ENCODE measurements at places on chromosomes 4 and X.

DNA sequence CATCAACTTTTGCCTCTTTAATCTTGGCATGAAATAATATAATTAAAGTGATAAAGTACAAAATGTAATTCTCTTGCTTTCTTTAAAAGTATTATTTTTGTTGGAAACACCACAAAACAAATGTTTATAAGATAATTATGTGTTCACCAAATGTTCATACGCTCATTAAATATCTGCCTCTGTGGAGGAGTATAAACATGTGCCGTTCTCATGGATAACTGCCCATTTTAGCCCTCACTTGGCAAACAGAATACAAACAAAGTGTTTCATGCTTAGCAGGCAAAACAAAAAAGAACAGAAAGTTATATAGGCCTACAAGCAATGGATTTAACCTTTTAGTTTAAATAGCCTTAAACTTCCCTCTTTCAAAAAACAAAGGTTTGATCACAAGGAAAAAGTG is 800.5 kb upstream of the DIAPH2 start:
- DNase-seq, result no peak

GRCh38 chr4:122614621-122615020 is 6.2 kb downstream of the IL21 start:
- no peak for DNase-seq

DNA sequence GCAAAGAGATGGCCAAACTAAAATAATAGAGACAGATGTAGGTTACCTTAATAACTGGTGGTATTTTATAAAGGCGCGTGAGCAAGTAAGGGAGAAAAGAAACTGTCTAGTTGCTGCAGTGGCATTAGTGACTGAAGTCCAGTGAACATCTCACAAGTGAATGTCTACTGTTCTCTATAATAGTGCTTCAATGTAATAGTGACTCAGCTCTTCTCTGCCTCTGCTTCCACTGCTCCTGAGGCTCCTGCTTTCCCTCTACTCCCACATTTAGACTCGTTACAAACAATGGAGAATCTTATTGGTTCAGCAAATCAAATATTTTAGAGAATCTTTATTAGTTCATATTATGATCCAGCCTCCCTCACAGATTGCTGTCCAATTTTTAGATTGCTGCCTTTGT is 779.1 kb upstream of the HTR2C start:
- no peak for DNase-seq

DNA sequence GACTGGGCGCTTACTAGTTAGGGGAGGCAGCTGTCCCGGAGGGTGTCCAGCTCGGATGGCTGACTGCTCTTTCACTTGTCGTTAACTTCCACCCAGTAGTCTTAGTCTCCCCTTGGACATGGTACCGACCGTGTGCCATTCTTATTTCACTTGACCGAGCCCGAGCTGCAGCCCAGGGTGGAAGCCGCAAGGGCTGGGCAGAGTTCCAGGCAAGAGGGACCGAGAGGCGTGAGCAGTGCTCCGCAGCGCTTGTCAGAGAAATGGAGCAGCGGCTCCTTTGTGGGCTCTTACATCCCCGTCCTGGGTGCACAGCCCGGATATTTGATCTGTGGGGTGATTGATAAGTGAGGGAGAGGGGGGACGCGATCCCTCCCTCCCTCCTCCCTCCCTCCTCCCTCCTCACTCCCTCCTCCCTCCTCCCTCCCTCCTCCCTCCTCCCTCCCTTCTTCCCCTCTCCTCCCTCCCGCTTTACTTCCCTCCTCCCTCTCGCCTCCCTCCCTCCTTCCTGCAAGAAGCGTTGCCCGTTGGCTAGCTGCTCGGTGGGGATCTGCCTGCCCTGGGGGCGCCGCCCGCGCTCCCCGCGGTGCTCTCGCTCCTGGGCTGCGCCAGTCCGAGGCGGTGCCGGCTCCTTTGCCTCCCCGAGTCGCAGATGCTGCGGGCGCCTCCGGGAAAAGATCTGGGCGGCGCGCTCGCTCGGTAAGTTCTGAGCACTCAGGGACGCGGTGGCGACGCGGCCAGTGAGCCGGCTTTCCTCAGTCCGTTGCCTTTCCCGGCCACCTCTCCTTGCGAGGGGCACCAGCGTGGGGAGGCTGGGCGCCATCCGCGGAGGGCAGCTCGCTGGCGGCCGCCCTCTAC is at the start of gene SLITRK2:
TSS of gene SLITRK2 (plus strand) at position 499 of the 855 bp plus-strand sequence. CDS start 4,597 bp downstream, outside the sequence.
- peak; percentile 11 for DNase-seq

GRCh38 chr4:122819708-122820449 is 6.8 kb upstream of the FGF2 start:
- no peak for DNase-seq

DNA sequence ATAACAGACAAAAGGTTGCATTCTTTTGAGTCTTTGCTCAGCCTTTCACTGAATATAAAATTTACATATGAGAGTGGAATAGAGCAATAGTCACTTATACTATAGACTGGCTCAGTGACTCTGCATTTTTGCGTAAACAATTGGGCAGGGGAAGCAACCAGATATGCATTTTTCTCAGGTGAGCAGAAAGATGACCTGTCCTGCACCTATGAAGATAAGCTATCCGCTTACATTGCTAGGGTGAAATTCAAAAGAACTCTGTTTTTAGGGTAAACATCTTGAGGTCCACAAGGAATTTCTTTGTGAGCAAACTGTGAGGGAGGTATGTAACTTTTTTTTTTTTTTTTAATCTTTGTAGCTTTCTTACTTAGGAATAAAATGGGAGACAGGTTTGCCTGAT is 602.4 kb upstream of the PRKX start:
- no peak for DNase-seq

- no peak for DNase-seq
These were observed 4.6 kb downstream of the TXK start for GRCh38 chr4:48129307-48130014.

GRCh38 chrX:36974911-36975310 is 33.3 kb upstream of the FAM47C start:
- DNase-seq, result no peak

- DNase-seq, result no peak
These were observed 399 bp downstream of the AIFM1 start for GRCh38 chrX:130165181-130165702.

GRCh38 chrX:150897421-150898320 is 797 bp downstream of the CD99L2 start:
- DNase-seq, result no peak

DNA sequence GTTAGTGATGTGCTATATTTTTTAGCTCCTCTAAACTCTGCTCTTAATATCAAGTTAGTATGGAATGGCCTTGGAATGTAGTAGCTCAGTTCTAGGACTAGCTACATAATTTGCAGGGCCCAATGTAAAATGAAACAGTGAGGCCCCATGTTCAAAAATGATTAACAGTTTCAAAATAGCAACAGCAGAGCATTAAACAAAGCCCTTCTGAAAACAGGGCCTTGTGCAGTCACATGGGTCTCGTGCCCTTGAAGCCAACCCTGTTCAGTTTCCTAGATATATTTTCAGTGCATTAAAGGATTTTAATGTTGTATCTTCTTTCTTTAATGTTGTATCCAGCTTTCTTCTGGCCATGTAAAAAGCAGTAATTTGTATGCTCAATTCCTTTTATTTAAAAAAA is 82.1 kb downstream of the TASL start:
- DNase-seq, result no peak

DNA sequence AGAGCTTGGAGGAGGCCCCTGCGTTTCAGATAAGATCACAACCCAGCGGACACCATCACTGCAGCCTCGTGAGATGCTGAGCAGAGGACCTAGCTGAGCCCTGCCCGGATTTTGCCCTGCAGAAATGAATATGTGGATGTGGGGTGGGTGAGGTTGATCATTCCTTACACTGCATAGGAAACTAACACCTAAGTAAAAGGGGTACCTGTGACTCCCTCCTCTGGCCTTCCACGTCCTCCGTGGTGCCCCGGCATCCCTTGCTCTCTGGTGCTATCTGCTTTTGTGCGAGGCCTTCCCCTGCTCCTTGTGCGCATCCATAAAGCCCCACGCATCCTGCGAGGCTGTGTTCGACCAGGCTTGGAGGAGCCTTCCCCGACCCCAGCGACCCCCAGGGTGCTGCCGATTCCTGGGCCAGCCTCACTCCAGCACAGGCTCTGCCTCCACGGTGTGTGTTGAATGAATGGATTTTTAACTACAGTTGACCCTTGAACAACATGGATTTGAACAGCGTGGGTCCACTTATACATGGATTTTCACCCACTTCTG is 25.6 kb upstream of the GPR78 start:
- no peak for DNase-seq

DNA sequence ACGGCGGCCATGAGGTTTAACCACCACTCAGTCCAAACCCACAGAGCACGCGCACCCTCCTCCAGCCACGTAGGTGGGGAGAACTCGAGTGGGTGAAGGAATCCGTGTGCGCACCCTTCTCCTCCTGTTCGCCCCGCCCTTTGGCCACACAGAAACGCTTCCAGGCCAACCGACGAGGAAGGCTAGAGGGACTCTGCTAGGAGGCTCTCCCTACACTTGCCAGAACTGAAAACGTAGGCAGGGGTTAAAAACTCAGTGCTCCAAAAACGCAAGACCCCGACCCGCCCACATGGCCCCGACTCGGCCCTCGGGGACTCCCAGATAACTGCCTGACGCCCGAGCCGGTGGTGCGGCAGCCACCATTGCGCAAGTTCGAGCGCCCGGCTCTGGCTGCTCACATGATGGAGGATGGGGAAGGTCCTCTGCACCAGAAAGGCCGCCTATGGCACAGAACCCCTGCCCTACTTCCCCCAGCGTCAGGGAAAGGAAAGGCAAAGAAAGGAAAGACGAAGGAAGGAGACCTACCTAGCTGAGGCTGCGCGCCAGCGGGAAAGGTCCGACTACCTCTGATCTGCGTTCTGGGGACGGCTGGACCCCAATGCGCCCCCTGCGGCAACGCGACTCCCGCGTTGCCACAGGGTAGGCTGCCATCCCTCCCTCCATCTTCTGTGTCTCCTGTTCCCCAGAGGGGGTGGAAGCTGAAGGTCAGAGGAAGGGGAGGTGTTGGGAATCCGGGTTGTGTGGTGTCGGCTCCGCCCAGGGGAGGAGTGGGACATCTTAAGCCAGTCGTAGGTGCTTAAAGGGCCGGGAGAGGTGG is 201.9 kb upstream of the AGTR2 start:
- DNase-seq, result no peak

- DNase-seq, result no peak
These were observed 9.9 kb upstream of the AKAP14 start for GRCh38 chrX:119885554-119886428.

DNA sequence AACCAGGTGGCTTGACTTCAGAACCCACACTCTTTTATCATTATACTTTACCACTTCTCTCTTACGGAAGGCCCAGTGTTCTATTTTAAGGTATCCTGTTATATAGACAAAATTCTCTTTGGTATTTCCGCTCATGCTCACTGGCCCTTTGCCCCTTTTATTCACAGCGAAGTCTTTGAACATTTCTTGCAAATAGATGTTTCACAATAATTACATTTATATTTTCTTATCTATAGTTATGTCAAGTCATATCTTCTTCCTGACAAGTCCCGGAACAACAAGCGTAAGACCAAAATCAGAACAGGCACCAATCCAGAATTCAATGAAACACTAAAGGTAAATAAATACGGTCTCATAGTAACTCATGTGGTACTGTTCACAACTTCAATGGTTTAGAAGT is 102.0 kb downstream of the SYTL5 start:
- DNase-seq, result no peak

DNA sequence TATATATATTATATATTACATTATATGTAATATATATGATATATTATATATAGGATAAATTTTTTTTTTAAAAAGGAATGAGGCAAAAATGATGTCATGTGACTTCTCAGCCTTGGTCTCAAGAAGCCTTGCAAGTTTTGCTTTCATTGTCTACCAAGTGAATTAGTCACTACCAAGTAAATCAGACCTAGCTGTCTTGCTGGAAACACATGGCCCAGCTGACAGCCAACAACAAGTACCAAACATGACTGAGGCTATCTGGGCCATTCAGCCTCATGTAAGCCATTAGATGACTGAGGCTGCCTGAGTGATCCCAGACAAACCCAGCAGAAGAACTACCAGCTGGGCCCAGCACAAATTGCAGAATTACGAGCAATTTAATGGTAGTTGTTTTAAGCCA is 44.9 kb downstream of the HAND2 start:
- no peak for DNase-seq

DNA sequence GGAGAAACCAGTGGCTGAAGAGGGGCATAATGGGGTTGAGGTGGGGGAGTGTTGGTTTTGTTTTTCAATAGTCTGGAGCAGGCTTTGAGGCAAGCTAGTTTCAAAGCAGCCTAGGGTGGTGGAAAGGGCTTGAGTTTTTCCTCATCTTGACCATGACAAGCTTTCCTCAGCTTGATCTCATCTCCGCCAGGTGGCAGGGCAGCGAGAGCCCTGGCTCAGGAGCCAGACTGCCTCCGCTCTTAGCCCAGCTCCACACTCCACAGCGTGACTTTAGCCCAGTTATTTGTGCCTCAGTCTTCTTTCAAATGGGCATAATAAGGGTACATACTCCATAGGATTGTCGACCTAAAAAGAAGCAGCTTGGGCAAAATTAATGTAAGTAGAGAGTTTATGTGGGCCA is 29.9 kb upstream of the SOWAHD start:
- peak; percentile 7 for DNase-seq

DNA sequence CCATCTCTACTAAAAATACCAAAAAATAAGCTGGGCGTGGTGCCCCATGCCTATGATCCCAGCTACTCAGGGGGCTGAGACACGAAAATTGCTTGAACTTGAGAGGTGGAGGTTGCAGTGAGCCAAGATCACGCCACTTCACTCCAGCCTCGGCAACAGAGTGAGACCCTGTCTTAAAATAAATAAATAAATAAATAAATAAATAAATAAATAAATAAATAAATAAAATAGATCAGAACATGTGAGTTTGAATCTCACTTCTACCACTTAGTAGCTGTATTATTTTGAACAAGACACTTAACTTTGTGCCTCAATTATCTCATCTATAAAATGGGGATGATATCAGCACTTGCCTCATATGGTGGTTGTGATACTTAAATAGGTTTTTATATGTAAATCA is 90.2 kb downstream of the C4orf51 start:
- no peak for DNase-seq

DNA sequence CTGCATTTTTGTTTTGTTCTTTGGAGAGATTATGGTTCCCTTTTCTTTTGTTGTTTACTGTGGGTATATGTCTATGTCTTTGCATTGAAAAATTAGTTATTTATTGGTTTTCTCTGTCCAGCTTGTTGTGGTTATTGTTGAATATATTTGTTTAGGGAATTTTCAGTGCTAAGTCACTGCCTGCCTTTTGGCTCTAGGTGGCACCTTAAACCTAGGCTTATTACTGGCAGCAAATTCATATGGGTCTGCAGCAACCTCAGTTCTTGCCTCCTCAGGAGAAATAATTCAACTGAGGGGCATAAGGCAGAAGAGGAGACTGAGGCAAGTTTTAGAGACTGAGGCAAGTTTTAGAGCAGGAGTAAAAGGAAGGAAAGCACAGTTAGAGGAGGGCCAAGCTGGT is 1157.3 kb upstream of the AGA start:
- DNase-seq, result no peak

GRCh38 chrX:13688384-13688957 is 457 bp upstream of the RAB9A start:
- DNase-seq, result no peak

All from AG20443 (cell line).